Activated B cell treated with CpG ODN at 0.5 μM for 24 hours (primary cell): ENCODE measurements at places on chromosomes 12 and 14. TPM values are rescaled to one million over a fixed set of nuclear protein-coding genes. Genes with fewer than 3 reads are reported as not detected.

DNA sequence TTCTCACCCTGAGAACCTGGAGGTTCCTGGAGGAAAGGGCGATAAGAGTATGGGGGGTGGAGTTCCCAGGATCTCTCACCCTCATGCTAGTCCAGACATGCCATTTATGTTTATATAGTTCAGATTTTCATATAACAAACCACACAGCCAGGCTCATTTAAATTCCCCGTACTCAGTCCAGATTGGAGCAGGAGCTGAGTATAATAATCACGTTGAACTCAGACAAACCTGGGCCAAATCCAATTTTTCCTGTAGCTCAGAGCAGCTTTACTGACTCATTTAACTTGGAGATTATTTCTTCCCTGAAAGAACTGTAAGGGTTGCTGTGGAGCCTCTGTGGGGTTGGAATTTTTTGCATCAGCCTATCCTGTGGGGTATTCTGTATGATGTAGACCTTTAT is 660.8 kb downstream of the TMEM121 start:
- DNase-seq, result no peak

GRCh38 chr14:94979891-94980290 is 177.4 kb downstream of the DICER1 start:
- no peak for DNase-seq

DNA sequence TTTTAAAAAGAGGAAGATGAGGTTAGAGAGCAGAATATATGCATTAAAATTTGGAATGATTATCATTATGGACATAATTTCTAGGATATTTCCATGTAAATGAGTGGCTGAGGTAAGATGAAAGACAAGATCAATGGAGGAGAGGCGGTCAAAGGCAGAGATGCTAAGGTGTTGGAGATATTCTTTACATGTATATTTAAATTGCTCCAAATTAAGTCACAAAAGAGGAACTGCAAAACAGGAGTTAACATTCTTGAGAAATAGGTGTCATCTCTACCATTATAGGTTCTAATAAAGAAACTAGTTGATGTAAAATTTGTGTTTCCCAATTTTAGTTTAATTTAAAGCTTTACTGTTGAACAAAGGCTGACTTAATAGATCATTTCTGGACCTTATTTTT is 268.5 kb upstream of the PPFIA2 start:
- no peak for DNase-seq

- DNase-seq, result no peak
These were observed 1.3 kb upstream of the ARHGEF25 start for GRCh38 chr12:57609781-57610553.

DNA sequence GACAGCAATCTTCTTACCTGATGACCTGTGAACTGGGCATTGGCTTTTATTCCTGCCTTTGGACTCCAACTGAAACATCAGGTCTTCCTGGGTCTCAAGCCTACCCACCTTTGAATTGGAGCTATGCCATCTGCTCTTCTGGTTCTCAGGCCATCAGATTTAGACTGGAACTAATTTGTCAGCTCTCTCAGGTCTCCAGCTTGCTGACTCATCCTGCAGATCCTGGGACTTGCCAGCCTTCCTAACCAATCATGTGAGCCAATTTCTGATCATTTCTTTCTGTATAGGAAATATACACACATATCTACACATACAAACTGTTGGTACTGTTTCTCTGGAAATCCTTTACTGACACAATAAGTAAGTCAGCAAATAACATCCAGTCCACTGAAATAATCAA is 65.3 kb upstream of the TSPAN8 start:
- no peak for DNase-seq

The TMEM121 gene
- 0.95 and 1.6 TPM in 2 replicates for total RNA-seq

The ALG10 gene
- total RNA-seq, result 14.8 and 19.6 TPM in 2 replicates

The CRIP1 gene
- 112 and 129 TPM in 2 replicates for total RNA-seq
